ENCODE measurements at places on chromosomes 3 and 15.
A peak's percentile ranks its signal among the peaks of the same experiment; 100 is the strongest.

DNA sequence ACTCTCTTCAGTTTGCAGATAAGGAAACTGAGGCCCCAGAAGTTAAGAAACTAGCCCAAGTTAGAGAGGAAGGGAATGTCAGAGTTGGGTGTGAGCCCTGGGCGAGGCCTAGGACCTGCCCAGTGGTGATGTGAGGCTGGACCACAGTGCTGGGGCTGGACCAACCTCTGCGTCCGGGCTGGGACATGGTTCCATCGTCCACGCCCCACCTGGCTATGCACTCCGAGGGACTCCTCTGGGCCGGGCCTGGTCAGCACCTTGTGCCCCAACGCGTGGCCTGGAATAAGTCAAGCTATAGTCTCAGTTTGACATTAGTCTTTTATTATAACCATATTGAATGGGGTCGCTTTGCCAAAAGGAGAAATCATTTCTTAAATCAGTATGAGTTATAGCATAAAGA, 272.1 kb downstream of the PLCL2 start:
- no peak for DNase-seq

DNA sequence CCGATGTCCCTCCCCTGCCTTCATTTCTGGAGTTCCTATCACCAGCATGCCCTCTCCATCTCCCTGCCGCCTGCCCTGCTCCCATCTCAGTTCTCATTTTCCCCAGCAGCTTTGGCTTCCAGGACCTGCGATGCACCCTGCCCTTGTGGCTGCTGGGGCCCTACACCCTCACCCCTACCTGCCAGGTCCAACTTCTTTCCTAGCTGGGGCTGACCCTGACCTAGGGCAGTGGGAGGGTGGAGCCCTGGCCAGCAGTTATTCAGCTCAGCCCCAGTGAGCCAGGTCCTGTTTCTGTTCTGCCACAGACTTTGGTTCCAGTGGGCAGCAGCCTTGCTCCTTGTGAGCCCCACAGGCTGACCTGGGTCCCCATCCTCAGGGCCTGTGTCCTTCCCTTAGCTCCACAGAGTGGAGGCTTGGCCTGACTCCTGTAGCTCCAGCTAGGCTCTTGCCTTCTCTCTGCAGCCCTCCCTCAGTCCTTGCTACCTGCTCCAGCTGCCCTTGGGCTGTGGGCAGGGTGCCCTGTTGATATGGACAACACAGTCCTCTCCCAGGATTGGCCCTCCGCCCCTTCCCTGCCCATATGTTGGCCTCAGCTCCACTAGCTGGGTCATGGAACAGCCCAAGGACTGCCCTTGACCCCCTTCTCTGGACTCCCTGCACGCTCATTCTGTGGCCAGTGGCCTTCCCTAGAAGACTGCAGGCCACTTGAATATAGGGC, 34.7 kb upstream of the PDE8A start:
- DNase-seq: no peak

DNA sequence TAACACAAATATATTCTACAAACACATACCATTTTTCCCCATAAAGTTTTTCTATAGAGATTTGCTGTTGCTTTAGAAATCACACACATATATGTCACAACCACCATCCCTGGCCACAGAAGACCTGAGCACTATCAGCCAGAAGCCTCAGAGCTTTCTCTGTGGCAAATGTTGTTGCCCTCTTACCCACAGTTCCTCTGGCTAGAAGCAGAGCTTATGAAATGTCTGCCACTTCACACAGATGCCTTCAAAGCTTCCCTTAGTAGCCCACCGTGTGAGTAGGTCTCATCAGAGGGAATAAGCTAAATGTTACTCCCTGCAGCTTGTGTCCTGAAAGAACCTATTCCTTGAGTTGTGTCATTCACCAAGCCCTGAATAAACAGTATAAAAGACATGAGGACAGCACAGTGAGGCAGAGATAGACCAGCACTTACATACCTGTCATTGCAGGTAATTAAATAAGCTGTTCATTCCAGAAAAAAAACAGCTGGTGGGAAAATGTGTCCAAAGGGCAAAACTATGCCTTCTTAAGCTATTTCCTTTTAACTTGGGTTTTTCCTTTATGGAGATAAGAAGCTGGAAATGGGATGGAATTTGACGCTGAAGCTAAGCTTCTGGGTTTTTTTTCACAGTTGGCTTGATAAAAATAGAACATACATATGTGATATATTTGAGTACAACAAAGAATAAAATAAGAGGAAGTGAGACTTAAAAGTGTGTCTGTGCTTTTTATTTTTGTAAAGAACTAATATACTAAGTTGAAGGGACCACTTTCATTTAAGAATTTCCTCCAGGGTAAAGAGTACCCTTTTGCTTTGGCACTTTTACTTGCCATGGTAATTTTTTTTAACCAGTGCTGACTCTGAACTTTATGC, 391.4 kb downstream of the KCNH8 start:
- DNase-seq: no peak

GRCh38 chr3:58565621-58566397, 11.4 kb downstream of the FAM107A start:
- DNase-seq: no peak

GRCh38 chr3:87044846-87045245, 53.9 kb upstream of the VGLL3 start:
- DNase-seq: no peak

DNA sequence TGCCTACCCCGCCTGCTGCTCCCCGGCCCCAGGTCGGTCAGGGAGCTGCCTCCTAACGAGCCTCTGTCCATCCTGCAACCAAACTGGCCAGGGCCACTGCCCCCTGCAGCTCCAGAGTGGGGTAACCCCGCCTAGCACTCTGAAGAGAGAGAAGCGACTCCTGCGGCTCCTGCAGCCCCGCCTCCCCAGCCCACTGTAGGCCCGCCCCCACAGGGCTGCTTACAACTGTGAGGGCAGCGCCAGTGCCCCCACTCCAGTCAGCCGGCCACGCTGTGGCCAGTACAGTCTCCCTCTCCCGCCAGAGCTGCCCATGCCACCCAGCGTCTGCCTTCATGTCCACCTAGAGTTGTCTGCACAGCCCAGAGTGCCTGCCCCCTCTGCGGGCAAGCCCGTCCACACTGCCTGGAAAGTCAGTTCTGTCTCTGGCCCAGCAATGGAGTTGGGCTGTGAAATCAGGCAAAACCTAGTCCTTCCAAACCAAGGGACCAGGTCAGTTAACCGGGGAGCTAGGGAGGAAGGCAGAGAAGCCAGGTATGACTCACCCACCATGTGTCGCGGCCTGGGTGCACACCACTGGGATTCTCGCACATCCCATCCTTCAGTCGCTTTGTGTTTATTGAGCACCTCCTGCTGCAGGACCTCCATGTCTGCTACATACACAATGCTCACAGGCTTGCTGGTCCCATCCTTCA, 2.4 kb downstream of the UCN2 start:
- DNase-seq: no peak

DNA sequence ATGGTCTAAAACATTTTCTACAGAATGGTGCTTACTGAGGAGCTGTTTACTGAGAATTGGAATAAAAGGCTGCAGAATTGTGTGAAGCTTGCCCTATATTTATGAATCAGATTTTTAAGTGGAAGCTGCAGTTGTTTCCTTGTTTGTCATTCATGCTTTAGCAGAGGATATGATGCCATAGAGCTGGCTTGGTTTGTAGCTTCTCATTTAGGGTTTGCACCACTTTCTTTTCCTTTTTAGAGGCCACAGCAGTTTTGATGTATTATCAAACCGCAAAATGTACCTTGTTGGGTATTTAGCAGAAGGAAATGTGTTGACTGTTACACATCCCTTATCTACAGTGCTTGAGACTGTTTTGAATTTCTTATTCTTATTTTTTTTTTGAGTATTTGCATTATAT, 66.2 kb downstream of the RASA2 start:
- no peak for DNase-seq

DNA sequence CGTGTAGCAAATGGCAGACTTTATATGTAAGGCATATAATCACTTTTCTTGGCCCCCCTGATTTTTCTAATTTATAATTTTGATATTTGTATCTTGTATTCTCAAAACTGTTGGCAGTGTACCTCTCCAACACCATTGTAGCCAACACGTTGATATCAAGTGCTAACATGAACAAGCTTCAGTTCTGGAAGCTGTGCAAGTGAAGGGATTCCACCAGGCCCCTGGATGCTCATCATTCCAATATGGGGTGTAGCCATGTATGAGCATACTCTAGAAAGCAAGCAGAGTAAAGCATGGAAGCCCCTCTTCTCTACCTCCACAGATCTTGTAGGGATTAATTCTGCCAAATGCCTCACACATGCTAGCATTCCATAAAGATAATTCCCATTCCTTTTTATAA, 211.3 kb downstream of the MYRIP start:
- no peak for DNase-seq

GRCh38 chr3:189702066-189702646, 71.0 kb downstream of the TP63 start:
- DNase-seq: no peak

- no peak for DNase-seq
These were observed 55.9 kb upstream of the OXTR start for GRCh38 chr3:8825153-8825825.

GRCh38 chr3:52195823-52196331, 2.1 kb upstream of the ALAS1 start:
- DNase-seq: no peak

DNA sequence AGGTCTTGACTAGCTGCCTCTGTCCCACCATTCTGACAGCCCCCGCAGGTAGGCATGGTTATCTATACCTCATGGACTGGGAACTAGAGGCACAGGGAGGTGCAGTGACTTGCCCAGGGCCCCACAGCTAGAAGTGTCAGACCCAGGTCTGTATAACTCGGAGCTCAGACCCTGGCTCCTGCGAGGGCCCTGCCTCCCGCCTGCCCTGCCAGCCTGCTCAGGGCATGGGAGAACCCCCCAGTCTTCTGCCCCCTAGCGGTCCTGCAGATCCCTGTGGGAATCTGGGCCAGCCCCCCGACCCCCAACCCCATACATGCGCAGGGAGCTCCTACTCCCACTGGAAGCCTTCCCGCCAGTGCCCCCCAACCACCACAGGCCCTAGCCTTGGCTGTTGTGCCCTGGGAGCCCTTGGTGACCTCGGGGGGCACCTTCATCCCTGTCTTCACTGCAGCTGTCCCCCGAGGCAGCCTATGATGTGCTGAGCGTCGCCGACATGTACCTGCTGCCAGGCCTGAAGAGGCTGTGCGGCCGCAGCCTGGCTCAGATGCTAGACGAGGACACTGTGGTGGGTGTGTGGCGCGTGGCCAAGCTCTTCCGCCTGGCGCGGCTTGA, 6.9 kb downstream of the ABTB1 start:
- no peak for DNase-seq

DNA sequence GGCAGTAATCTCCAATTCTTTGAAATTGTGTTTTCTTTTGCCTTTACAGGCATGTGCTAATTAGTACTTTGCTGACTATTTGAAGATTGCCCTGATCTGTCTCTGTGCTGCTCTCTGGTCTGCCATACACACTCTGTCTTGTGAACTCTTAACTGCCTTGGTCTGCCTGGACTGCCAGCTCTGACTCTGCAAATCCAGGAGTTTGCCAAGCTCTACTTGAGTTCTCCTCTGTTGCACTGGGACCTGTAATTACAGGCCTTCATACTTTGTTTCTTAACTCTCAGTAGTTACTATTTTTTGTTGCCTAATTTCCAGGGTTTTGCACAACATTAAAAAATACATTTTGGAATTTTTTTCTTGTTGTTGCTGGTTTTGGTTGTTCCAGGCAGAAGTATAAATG, 155.0 kb downstream of the RSRC1 start:
- DNase-seq: no peak

- no peak for DNase-seq
These were observed 308.3 kb upstream of the CCDC54 start for GRCh38 chr3:107068980-107069379.

DNA sequence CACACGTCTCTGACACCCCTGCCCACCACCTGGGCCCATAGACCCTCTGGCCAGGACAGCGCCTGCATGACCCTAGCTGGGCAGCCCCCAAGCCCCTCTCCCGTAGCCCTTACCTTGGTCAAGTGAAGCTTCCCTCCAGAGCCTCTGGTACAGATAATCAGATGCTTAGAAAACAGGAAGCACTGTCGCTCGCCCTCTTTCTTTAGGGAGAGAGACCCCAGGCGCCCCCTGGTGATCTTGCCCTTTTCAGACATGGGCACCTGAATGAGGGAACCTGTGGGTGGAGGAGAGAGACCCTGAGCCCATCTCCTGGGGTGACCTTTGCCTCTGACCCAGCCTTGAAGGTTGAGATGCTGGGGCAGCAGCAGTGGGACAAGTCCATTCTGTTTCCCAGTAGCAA, 65.4 kb downstream of the RASGRF1 start:
- no peak for DNase-seq

GRCh38 chr3:197508461-197508860, 47.3 kb downstream of the BDH1 start:
- DNase-seq: no peak

DNA sequence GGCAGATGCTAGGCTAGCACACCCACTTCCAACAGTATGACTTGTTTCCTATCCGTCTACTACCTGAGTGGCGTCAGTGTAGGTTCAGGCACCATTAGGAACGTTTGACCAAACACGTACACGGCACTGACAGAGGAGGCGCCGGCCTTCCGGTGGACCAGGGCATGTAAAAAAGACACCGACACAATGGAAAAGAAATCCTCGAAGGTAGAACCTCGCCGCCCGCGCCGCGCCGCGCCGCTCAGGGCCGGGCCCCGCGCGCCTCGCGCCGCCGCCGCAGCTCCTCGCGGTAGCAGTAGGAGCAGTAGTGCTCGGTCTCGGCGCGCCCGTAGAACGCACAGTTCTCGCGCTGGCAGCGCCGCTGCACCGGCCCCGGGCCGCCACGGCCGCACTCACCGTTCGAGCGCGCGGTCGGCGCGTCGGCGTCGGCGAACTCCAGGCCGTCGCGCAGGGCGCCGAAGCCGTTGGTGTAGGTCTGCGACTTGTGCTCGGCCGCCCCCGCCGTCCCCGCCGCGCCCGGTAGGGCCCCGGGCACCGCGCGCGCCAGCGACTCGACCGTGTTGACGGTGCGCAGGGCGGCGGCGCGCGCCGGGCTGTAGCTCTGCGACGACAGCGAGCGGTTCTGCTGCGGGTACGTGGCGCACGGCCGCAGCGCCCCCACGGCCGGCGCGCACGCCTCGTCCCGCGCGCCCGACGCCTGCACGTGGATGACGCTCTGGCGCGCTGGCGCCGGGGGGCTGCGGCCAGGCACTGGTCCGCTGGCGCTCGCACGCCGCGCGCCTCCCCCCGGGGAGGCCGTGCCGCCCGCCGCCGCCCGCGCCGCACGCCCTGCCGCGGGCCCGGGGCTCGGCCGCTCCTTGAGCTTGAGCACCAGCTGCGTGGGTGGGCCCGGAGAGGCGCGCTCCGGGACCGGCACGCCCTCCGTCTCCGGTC, 156.7 kb downstream of the KLF13 start:
- DNase-seq: peak; percentile 63

- no peak for DNase-seq
These were observed 693 bp upstream of the STAB1 start for GRCh38 chr3:52494445-52494844.

DNA sequence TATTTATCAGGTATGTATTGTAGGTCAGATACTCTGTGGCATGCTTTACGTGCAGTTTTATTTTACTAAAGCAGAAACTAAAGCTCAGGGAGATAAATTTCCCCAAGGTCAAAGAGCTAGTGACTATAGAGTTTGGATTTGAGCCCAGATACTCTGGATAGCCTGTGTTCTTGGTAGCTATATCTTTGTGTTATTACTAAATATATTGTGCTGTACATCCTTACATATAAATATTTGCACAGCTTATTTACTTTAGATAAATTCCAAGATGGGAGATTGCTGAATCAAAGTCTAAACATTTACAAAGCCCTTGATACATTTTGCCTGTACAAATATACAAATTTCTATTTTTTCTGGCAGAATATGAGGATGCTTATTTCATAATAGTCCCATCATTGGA, 660.9 kb upstream of the NAALADL2 start:
- DNase-seq: no peak

GRCh38 chr3:55565521-55565920, 78.4 kb upstream of the WNT5A start:
- no peak for DNase-seq

- no peak for DNase-seq
These were observed 30.2 kb downstream of the TTBK2 start for GRCh38 chr15:42890161-42890913.
